ENCODE measurements at places on chromosomes 12 and 14.

DNA sequence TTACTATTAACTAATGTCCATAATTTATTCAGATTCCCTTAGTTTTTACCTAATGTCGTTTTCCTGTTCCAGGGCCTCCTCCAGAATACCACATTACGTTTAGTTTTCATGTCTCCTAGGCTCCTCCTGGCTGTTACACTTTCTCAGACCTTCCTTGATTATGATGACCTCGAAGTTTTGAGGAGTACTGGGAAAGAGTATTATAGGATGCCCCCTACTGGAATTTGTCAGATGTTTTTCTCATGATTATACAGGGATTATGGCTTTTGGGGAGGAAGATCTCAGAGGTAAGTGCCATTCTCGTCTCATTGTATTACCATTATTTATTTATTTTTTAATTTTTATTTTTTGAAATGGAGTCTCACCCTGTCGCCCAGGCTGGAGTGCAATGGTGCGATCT lies 17.7 kb upstream of the C1S start:
- DNase-seq, result no peak

DNA sequence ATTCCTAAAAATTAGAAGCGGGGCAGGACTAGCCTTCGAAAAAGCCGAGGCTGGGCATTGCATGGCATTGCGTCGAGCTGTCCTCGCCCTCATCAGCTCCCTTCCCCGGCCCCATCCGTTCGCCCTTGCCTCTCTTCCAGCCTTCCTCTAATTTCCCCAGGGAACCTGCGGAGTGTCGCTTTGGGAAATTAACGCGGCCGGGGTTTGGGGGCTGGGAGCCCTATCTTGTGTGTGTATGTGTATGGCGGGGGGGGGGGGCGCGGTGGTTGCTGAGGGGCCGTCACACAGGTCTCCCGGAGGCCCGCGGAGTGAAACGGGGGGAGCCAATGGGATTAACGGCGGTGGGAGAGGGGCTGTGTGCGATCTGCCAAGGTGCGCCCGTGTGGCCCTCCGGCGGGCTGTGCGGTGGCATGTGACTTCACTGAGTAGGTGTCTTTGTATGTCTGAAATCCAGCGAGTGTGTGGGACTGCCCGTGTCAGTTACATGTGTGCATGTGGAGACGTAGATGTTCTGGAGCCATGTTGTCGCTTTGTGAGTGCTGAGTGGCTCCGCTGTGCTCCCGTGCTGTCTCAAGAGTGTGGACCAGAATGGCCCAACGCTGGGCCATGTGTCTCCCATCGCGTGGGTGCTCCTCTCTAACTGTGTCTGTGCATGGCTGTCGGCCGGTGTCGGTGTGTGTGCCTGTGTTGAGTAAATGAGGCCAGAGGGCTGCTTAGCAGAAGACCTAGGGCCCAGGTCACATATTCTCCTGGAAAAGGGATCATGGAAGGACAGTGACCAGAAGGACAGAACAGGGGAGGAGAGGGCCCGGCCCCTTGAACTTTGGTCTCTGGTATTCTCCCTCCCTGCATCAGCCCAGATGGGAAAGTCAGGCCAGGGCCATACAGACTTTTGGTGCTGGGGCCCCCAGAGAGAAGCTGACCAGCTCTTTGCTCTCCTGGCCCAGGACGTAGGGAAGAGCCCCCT lies 1.5 kb downstream of the PTMS start:
- no peak for DNase-seq

- DNase-seq, result no peak
Measured at GRCh38 chr12:109779382-109779781, 53.8 kb downstream of the TRPV4 start.

DNA sequence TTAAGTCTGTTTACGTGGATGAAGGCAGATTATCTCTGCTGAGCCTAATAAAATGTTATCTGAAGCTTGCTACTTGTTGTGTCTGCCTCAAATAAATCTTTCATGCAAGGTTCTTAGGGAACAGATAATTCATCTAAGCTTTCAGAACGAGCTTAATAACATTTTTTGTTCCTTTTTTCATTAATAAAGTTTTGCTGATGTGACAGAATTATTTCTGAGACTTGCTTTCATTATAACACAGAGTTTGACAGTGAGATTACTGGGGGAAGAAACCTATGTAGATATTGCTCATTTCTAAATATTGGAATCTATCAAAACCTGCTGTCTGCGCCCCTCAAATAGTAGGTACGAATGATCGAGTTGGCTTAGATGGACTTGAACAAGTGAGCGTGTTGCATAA lies 948.7 kb upstream of the SEL1L start:
- DNase-seq, result no peak

DNA sequence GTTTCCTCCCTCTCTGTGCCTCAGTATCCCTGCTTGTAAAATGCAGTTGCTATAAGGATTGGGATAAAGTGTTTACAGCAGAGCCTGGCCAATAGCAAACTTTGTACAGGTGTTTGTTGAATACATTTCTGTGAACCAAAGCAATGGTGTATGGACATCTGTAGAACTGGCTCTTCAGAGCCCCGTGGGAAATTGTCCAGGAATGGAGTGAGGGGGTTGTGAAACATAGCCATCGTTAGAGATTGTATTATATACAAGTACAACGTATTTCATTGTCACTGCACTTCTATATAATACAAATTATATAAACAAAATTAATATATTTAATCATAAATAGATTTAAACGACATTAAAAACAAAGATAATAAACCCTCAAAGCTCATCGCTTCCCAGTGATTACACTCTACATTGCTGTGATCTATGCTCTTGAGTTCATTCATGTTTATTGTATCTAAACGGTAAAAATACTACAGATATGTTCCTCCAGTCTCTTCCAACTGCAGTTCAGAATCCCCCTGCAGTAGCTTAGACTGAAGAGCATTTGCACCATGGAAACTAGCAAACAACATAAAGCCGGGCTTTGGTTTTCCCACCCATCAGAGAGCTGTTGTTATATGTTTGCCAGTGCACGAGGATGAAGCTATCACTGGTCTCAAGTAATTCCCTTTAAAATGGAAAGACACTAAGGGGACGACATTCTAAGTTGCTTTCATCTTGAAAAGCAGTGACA lies 216.7 kb downstream of the TMEM132C start:
- no peak for DNase-seq

- DNase-seq, result no peak
Measured at GRCh38 chr12:92568691-92569090, 134.1 kb upstream of the PLEKHG7 start.

GRCh38 chr14:58765843-58766242 lies 128.1 kb downstream of the DACT1 start:
- DNase-seq, result no peak

DNA sequence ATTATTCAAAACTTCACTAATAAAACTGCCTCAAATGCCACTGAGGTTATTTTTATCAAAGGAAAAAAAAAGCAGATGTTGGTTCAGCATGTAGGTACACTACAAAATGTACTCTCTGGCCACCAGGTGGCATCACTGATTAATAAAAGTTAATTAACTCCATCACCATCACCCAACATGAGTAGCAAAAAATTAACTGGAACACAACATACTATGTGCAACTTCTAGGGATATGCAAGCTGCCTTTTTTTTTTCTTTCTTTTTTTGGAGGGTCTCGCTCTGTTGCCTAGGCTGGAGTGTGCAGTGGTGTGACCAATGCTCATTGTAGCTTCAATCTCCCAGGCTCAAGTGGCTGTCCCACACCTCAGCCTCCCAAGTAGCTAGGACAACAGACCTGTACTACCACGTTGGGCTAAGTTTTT lies 43.8 kb upstream of the NR2C1 start:
- peak; percentile 68 for DNase-seq

DNA sequence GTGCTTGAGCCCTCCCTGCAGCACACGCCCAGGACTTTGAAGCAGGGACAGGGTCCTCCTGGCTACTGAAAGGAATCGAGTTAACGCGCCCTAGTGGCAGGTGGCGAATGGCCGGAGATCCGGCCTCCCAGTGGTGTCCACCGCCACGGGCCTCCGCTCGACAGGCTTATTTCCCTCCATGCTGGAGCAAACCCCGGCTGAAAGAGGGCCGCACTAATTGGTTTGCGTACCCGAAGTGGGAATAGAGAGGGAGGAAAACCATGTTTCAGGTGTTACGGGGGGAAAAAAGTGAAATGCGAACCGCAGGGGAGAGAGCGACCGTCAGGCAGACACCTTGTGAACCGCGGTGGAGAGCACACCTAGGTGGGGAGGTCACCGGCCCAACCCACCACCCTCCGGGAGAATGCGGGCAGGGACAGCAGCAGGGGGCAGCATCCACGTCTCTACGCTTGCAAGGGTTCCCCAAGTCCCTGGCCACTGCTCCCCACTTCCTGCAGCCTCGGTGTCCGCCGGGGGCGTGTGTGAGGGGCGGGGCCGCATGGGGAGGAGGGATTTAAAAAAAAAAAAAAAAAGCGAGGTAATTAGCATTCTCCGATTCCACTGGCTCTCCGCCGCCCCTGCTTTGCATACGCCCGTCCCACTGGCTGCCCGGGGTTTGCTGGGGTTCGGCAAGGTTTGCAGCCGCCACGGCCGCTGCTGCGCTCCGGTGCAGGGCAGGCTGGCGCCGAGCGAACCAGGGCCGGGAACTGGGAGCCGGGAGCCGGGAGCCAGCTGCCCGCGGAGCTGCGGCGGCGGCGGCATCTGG lies 224.6 kb upstream of the CRY1 start:
- peak; percentile 93 for DNase-seq

DNA sequence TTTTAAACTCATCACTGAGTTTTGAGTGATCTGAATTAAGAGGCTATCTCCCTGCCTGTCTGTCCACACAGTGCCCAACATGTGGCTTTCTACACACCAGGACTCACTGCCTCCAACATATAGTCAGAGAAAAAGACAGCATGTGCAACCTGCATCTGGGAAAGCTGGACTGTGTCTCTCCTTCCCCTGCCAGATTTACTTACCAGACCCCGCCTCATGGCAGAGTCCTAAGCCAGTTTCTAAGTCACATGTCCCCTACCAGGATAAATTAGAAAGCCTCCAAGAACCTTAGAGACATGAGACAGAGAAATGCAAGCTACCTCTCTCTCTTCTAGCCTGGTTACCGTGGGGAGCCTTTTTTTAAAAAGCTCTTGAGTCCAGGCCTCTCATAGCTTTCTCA lies 2.7 kb upstream of the HDAC7 start:
- DNase-seq, result no peak

GRCh38 chr12:94768398-94769046 lies 118.2 kb upstream of the TMCC3 start:
- DNase-seq, result no peak

GRCh38 chr14:91872517-91873470 lies 5.5 kb upstream of the TC2N start:
- no peak for DNase-seq

GRCh38 chr12:3019005-3019680 lies 58.0 kb upstream of the TSPAN9 start:
- no peak for DNase-seq

- DNase-seq, result no peak
Measured at GRCh38 chr12:77571768-77572167, 258.9 kb upstream of the NAV3 start.

- no peak for DNase-seq
Measured at GRCh38 chr12:21912318-21912717, 28.9 kb downstream of the ABCC9 start.

DNA sequence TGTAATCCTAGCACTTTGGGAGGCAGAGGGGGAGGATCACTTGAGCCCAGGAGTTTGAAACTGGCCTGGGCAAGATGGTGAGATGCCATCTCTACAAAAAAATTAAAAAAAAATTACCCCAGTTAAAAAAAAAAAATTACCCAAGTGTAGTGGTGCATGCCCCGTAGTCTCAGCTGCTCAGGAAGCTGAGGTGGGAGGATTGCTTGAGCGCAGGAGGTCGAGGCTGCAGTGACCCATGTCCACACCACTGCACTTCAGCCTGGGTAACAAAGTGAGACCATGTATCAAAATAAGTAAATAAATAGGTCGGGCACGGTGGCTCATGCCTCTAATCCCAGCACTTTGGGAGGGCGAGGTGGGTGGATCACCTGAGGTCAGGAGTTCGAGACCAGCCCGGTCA lies 128.8 kb downstream of the VRK1 start:
- no peak for DNase-seq

- no peak for DNase-seq
Measured at GRCh38 chr12:52687497-52688385, 7.5 kb upstream of the KRT1 start.

GRCh38 chr14:65790172-65790815 lies 377.8 kb downstream of the FUT8 start:
- no peak for DNase-seq

GRCh38 chr14:72928872-72929271 lies 2.6 kb downstream of the DCAF4 start:
- DNase-seq, result no peak

- no peak for DNase-seq
Measured at GRCh38 chr14:39384177-39384576, 48.1 kb downstream of the FBXO33 start.

GRCh38 chr14:87687420-87687819 lies 305.6 kb downstream of the GALC start:
- no peak for DNase-seq

DNA sequence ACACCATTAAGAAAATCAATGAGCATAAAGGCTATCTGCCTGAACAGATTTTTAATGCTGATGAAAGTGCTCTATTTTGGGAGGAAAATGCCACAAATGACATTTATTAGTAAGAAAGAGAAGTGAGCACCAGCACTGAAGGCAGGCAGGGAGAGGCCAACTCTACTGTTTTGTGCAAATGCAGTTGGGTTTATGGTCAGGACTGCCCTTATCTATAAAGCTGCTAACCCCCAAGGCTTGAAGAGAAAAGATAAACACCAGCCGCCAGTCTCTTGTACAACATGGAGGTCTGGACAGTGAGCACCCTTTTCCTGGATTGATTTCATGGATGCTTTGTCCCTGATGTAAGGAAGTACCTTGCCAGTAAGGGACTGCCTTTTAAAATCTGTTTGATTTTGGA lies 246.8 kb upstream of the SFSWAP start:
- no peak for DNase-seq

- no peak for DNase-seq
Measured at GRCh38 chr12:82650627-82651337, 35.9 kb upstream of the TMTC2 start.

DNA sequence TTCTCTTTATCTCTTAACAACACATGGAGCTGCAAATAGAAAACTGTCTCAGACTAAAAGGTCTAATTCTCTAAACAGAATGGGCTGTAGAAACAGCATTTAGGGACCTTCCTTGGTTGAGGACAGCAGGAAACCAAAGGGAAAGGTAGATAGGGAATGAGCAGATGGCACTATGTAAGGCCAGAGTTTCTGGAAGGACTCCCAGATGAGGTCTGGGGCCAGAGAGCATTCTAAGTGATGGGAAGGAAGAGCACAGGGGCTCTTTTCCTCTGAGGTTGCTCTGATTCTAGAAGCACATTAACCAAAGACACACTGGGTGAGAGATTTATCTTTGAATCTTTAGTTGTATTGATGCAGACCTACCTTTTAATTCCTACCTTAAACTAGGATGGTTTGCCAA lies 79.4 kb downstream of the TPH2 start:
- DNase-seq, result no peak
